Ovary (tissue), 10 donors: ENCODE measurements at places on chromosomes 6 and 20. TPM values are rescaled to one million over a fixed set of nuclear protein-coding genes. Genes with fewer than 3 reads are reported as not detected.

RIPOR3 gene
- polyA plus RNA-seq: 9.6 TPM

LCA5 gene
- 6.8 TPM for polyA plus RNA-seq

INSM1 gene
- 0.02 TPM for polyA plus RNA-seq

SRMS gene
- not detected for polyA plus RNA-seq

RIN2 gene
- polyA plus RNA-seq: 19.0 TPM

TMC2 gene
- 0.38 TPM for polyA plus RNA-seq

PLA2G7 gene
- 1.4 TPM for polyA plus RNA-seq

MRAP2 gene
- polyA plus RNA-seq: 1.2 TPM

SMIM13 gene
- 3.6 TPM for polyA plus RNA-seq

PSORS1C2 gene
- not detected for polyA plus RNA-seq

CAGE1 gene
- polyA plus RNA-seq: not detected
